Aortic smooth muscle cell (primary cell): ENCODE measurements at places on chromosomes 6 and 20. TPM values are rescaled to one million over a fixed set of nuclear protein-coding genes. Genes with fewer than 3 reads are reported as not detected.

KIAA1755 gene
- 5.8 and 10.0 TPM in 2 replicates for total RNA-seq

NRSN1 gene
- not detected in 2 replicates for total RNA-seq

TNFAIP3 gene
- 11.7 and 23.4 TPM in 2 replicates for total RNA-seq

HSPA1L gene
- 1.5 and 1.6 TPM in 2 replicates for total RNA-seq
